ENCODE measurements at places on chromosomes 12 and 14. TPM values are rescaled to one million over a fixed set of nuclear protein-coding genes. Genes with fewer than 3 reads are reported as not detected.
A peak's percentile ranks its signal among the peaks of the same experiment; 100 is the strongest.

DNA sequence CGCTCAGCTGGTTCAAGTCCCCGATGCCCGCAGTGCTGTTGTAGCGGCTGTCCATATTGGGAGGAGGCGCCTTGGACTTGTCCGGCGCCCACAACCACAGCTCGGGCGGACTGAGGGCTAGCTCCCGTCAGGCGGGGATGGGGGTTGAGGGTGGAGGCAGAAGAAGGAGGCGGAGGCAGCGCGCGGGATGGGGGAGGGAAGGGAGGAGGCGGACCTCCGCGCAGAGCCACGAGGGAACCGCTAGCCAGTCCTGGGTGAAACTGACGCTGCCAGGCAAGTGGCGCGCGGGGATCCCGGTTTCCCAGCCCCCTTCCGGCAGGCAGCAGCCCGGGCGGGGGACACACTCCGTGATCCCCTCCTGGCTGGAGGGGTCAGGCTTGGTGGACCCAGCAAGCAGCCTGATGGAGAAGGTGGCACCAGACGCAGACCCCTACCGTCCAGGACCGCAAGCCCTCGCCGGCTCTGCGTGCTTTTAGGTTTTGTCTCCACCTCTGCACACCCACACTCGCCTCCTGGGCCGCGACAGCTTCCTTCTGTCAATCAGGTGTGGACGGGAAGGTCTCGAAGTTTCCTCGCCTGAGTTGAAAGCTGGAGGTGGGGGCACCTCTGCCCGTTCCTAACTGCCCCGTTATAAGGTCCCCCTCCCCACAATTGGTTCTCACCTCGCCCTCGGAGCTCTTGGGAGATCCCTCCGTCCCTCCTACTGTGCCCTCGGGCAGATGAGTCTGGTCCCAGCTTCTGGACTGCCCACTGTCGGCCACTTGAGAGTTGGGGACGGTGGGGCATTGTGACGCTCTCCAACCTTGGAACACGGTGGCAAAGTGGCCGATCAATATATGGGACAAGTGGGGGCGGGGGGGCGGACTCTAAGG lies at the start of gene CPNE8:
Gene CPNE8, minus strand, starts transcription at position 112 of the 872 bp plus-strand sequence. Its CDS starts 57 bp downstream, at position 55.
- peak; percentile 92 for DNase-seq

GRCh38 chr12:85277900-85278597 lies 2.0 kb upstream of the ALX1 start:
- DNase-seq = peak; percentile 59

ARID4A gene
- polyA plus RNA-seq = 8.3 TPM

GRCh38 chr12:52024845-52025230 lies 18.1 kb downstream of the TAMALIN start:
- DNase-seq = no peak

DNA sequence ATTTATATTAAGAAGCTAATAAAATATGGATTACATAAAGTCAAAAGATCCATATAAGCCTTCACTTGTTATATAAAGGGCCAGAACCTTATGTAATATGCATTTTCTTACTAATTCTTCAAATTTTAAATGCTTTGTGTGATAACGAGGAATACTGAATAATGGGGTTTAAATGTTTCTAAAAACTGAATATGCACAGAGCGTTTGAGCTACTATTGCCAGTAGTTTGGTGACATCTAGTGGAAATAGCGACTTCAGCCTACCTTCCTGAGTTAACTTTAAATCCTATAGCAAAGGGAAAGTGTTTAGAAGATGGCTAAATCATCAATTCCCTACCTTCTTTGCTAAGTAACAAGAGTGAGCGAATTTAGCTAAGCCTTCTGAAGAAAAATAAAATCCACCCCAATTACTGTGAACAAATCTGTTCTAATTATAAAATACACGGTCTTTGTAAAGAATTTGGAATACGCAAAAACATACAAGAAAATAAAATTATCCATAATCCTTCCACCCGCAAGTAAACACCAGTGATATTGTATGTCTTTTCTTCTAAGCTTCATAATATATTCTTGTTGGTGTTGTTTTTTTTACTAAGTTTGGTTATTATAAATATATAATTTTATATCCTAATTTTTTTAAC lies 115.5 kb upstream of the G2E3 start:
- no peak for DNase-seq

DNA sequence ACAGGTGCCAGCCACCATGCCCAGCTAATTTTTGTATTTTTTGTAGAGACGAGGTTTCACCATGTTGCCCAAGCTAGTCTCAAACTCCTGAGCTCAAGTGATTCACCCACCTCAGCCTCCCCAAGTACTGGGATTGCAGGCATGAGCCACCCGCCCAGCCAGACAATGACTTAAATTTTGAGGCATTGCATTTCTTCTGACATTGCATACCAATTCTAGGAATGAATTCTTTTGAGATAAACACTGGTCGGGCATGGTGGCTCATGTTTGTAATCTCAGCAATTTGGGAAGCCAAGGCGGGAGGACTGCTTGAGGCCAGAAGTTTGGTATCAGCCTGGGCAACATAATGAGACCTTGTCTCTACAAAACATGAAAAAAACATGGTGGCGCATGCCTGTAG lies 2.5 kb upstream of the CELA1 start:
- no peak for DNase-seq

- no peak for DNase-seq
Measured at GRCh38 chr12:53065470-53065869, 13.7 kb downstream of the SPRYD3 start.

DNA sequence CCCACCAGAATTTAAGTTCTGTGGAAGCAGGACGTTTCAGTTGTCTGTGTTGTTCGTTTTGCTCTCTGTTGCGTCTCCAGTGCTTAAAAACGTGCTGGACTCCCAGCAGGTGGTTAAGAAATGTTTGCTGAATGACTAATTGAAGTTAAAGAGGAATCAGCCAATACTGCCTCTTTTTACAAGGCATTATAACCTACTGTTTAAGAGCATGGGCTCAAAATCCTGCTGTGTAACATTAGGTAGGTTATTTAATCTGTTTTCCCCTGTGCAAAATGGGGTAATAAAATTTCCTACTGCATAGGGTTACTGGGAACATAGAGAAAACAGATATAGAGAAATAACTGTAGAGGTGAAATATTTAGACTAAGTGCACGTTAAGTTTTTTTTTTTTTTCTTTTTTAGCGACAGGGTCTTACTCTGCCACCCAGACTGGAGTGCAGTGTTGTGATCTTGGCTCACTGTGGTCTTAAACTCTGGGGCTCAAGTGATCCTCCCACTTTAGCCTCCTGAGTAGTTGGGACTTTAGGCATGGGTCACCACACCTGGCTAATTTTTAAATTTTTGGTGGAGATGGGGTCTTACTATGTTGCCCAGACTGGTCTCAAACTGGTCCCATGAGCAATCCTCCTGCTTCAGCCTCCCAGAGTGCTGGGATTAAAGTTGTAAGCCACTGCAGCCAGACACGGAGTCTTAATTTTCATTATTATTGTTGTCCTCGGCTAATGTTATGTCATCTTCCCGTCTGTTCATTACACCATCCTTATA lies 139.4 kb upstream of the PRICKLE1 start:
- no peak for DNase-seq

DNA sequence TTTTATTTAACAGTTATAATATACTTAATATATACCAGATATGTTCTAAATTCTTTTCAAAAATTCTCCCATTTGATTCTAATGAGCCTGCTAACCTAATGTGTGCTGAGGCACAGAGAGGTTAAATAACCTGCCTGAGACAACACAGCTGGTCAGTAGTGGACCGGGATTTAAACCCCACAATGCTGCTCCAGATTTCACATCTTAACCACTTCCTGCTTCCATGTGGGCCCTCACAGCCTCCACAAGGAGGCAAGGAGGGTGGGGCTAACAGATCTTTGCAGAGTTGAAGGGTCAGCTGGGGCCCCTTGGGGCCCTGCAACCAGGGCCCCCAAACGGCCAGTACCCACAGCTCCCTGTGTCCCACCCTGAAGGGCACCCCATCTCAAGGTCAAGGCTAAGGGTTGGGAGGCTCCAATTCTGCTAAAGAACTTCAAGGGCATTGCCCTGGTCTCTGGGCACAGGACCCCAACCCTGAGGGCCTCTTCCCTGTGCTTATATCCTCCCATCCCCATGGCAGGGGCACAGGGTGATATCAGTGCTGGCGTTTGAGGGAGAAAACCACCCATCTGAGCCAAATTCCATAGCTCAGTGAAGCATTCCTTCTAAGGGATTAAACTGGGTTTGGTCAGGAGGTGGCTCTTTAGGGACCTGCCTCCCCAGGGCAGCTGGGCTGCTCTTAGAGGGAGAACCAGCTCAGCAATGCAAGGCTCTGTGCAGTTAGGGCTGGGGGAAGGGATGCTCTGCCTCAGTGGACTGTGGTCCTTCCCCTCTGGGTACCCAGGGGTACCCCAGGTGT lies 2.2 kb downstream of the KRT80 start:
- DNase-seq = no peak

DNA sequence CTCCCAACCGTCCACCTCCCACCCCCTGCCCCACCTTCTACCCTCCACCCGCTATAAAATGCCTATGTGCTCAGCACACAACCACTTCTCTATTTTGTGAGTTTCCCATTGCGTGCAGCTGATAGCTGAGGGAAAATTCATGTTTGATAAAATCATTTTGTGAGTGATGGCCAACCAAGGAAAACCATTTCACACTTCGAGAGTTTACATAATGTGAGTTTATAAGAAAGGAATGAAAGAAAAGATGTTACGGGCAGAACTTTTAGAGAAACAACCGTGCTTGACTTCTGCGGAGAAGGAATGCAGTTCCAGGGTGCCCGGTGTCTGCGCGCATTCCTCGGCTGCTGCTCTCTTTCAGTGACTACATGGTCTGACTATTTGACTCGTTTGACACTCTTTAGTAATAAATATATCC lies 140.9 kb downstream of the EFCAB11 start:
- no peak for DNase-seq

- no peak for DNase-seq
Measured at GRCh38 chr14:104086661-104087461, 1.4 kb downstream of the ASPG start.

TMPRSS12 gene
- polyA plus RNA-seq = not detected

DNA sequence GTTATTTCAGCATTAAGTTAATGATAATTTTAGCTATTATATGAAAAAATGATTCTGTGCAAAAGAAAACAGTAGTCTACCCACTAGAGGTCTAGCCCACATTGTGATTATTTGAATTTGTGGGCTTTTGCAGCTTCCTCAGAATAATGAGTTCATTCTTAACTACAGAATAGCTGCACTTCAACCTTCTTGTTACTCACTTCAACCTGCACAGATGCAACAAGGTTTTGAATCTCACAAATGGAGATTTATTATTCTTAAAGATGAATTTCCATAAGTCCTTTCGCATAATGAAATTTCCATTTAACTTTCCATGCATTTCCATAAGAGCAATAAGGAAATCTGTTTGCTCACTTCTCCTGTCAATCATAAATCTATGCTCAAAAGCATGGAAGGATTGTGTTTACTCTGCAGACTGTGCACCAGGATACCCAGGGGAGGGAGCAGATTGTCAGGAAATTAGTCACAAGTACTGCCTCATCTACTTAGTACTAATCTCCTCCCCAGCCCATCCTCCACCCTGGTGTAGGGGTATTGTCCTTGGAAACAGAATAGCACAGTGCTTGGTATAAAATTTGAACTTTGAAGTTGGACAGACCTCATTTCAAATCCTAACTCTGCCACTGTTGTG lies 24.1 kb downstream of the PTGER2 start:
- no peak for DNase-seq

CCDC85C gene
- 6.5 TPM for polyA plus RNA-seq

OR4Q2 gene
- not detected for polyA plus RNA-seq

DNA sequence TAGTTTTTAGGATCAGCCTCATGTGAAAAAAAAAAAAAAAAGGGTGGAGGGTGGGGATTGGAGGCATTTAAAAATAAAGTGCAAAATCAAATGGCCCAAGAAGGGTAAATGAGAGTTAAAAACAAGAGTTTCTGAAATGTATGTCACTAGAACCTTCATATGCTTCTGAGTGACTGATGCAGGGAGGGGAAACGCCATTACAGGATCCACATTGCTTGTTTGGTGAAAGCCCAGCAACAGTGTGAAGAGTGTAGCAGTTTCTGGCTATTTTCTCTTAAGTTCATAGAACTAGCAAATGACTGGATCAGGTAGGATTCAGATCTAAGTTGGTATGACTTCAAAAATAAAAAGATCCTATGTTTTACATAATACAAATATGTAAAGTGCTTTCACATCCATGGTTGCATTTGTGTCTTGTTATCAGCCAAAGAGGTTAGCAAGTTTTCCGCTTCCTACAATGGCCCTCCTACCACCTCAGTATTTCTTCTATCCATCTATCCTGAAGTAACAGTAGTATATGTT lies 2.9 kb downstream of the CHPT1 start:
- no peak for DNase-seq

DNAI7 gene
- 0.07 TPM for polyA plus RNA-seq

GRCh38 chr12:77947330-77947729 lies 116.6 kb downstream of the NAV3 start:
- no peak for DNase-seq

KRT85 gene
- polyA plus RNA-seq = not detected

GRCh38 chr12:70576341-70577282 lies 60.6 kb downstream of the PTPRB start:
- no peak for DNase-seq

OTUB2 gene
- 0.07 TPM for polyA plus RNA-seq

DNA sequence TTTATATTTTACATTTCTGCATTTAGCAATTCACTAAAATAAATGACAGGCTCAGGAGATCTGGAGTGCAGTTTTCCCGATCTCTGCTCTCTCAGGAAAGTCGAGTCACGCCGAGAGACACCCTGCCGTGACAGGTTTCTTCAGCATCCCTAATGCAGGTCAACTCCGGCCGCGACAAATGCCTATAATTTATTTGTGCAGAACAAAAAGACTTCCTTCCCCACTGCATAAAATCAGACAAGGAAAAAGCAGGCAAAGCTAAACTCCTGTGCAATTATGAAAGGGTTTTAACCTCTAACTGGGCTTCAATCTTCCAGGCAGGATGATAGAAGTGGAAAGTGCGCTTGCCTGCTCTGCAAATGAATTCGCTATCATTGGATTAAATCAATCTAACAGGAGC lies 28.1 kb downstream of the SPRING1 start:
- DNase-seq = no peak

GRCh38 chr14:56870336-56870735 lies 60.1 kb upstream of the OTX2 start:
- DNase-seq = no peak

SRRM4 gene
- not detected for polyA plus RNA-seq

- DNase-seq = peak; percentile 45
Measured at GRCh38 chr14:23359722-23360447, 5.1 kb downstream of the EFS start.

RNFT2 gene
- polyA plus RNA-seq = 3.9 TPM

GRCh38 chr12:41905073-41905758 lies 239.5 kb downstream of the GXYLT1 start:
- no peak for DNase-seq

ANO2 gene
- polyA plus RNA-seq = 3.5 TPM

- no peak for DNase-seq
Measured at GRCh38 chr14:35932136-35932535, 106.0 kb downstream of the BRMS1L start.

GRCh38 chr12:6346235-6346832 lies 4.5 kb upstream of the TNFRSF1A start:
- no peak for DNase-seq

RIN3 gene
- 22.9 TPM for polyA plus RNA-seq

DNA sequence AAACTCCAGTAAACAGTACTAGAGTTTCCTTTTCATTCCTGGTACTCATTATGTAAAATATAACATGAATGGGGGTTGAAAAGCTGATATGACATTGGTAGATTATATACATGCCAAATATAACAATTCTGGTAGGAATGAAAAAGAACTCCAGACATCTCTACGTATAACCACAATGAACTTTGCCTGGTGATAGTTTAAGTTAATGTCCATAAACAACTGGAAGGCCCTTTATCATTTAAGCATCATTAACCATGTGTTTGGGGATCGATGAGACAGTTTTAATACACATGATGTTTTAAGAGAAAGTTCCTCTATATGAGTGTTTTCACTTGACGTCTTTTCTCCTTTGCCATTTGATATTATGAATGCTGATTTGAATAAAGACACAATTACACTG lies 5.8 kb downstream of the PTGER2 start:
- DNase-seq = no peak
